ENCODE measurements at places on chromosomes 1 and 21.

GRCh38 chr1:183148599-183148998, 37.5 kb upstream of the LAMC2 start:
- H3K36me3 ChIP-seq, result peaks cover 14% of the 10 kb centered on the region
- no peak for DNase-seq
- no peaks in the 10 kb centered on the region for H3K27me3 ChIP-seq
- peak overlapping the region; percentile 74 for H3K27ac ChIP-seq
- peaks cover 17% of the 10 kb centered on the region for H3K4me1 ChIP-seq

GRCh38 chr1:50976111-50976889, 6.3 kb downstream of the CDKN2C start:
- H3K4me3 ChIP-seq, result peak overlapping the region; percentile 87
- peak overlapping the region; percentile 65 for H3K27ac ChIP-seq
- H3K36me3 ChIP-seq, result no peaks in the 10 kb centered on the region
- DNase-seq, result no peak

- H3K27ac ChIP-seq, result no peak overlapping the region
- peaks cover 4% of the 10 kb centered on the region for H3K4me1 ChIP-seq
- H3K27me3 ChIP-seq, result no peaks in the 10 kb centered on the region
- H3K36me3 ChIP-seq, result peaks cover 6% of the 10 kb centered on the region
- no peak overlapping the region for H3K4me3 ChIP-seq
Observed at GRCh38 chr1:235730007-235730406, 80.4 kb upstream of the GNG4 start.

DNA sequence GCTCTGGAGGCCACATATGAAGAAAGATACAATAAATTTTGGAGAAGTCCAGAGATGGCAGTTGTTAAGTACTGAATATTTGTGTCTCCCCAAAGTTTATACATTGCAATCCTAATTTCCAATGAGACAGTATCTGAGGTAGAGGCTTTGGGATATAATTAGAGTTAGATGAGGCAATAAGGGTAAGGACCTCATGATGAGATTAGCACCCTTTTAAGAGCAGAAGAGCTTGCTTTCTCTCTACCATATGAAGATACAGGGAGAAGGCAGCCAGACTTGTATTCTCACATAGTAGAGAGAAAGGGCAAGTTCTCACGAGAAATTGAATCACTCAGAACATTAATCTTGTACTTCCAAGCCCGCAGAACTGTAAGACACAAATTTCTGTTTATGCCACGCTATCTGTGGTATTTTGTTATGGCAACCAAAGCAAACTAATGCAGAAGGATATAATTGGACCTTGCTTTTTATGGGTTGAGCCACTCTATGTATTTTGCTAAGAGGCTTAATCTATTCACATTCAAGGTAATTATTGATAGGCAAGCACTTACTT, 430.1 kb downstream of the KCNT2 start:
- no peak overlapping the region for H3K27ac ChIP-seq
- H3K27me3 ChIP-seq, result no peaks in the 10 kb centered on the region
- H3K36me3 ChIP-seq, result no peaks in the 10 kb centered on the region

DNA sequence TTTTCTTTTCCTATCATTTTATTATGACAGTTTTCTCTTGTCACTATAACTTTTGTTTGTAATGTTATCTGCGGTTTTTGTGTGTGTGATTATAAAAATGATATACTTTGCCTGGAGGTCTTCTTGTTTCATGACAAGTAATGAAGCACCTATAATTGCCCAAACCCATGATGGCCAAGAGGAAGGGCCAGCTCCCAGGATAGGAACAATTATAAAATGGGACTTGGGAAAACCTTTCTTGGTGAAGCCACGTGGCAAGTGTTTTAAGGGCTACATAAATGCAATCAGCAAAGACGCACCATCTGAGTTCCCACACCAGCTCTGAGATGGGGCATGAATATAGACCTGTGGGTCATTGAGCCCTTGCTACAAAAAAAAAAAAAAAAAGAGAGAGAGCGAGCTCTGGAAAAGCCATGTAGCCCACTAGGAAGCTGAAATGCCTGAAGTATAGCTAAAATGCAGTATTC, 462.6 kb upstream of the RUNX1 start:
- no peaks in the 10 kb centered on the region for H3K27me3 ChIP-seq
- DNase-seq, result peak; percentile 83
- H3K4me1 ChIP-seq, result peaks cover 12% of the 10 kb centered on the region
- no peak overlapping the region for H3K4me3 ChIP-seq
- no peaks in the 10 kb centered on the region for H3K36me3 ChIP-seq

DNA sequence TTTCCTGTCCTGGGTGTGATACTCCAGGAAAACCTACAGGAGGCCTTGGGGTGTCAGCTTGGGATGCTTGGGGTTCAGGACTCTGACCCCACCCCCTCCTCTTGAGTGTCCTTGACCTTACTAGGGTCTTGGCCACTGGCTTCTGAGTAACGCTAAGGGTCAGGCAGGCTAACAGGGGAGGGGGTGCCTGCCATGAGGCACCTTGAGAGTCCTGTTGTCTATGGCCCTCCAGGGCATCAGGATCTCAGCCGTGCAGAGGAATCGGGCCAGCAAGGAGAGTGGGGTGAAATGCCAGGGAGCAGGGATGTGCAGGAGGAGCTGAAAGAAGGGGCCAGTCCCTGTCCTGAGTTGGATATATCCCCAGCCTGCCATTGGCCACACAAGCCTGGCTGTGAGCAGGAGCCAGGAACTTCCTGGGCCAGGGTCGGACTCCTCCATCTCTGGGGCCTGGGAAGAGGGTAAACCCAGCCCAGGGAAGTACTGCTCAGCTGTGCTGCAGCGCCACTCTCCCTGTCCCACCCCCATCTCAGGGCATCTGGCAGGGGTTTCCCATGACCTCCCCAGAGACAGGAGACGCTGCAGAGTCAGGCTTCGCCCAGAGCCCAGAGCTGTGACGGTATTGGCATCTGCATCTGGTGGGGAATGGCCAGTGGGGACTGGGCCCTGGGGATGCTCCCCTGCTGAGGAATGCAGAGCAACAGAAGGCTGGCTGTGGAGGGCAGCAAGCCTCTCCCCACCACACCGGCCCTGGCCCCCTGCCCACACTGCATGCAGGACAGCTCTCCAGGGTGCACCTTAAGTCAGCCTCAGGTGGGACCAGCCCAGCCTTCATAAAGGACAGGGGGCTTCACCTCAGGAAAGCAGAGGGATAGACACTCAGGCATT, 6.3 kb downstream of the KIF21B start:
- no peak overlapping the region for H3K4me3 ChIP-seq
- H3K27me3 ChIP-seq, result peaks cover 46% of the 10 kb centered on the region
- H3K4me1 ChIP-seq, result no peaks in the 10 kb centered on the region
- no peaks in the 10 kb centered on the region for H3K36me3 ChIP-seq
- peak; percentile 71 for DNase-seq

- H3K36me3 ChIP-seq, result peaks cover 28% of the 10 kb centered on the region
- H3K4me3 ChIP-seq, result peak overlapping the region; percentile 81
- peaks cover 5% of the 10 kb centered on the region for H3K4me1 ChIP-seq
Observed at GRCh38 chr1:28329395-28330153, 734 bp downstream of the MED18 start.

DNA sequence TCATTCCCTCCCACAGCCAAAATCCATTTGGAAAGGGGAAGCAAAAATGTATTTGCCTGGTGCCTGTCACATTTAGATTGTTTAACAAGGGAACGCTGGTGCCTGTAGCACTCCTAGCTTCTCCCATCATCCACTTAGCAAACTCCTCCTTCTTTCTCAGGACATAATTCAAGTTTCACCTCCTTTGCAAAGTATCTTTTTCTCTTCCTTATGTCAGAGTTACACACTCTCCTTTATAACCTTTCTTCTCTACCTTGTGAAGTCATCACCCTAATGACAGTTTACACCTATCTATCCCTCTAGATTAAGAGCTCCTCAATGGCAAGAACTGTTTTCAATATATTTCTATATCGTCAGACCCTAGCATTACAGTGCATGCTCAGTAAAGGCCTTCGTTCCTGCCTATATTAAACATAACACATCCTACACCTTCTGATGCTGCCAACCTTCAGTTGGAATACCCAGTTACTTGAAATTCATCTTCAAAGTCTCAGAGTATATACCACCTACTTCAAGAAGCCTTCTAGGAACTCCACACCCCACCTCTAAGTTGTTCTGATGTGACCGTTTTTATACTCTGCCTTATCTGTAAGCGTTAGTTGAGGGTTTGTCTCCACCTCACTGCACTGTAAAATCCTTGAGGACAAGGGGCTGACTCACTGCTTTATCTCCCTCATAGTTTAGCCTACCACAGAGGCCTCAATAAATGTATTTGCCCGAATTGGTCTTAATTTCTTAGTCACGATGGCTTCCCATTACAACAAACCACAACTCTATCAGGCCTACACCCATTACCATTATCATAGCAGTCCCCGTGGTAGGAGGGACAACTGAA, 1.0 kb upstream of the EPS15 start:
- peaks cover 29% of the 10 kb centered on the region for H3K4me1 ChIP-seq
- DNase-seq, result peak; percentile 89
- H3K27ac ChIP-seq, result peak overlapping the region; percentile 32
- no peaks in the 10 kb centered on the region for H3K36me3 ChIP-seq
- H3K4me3 ChIP-seq, result no peak overlapping the region

DNA sequence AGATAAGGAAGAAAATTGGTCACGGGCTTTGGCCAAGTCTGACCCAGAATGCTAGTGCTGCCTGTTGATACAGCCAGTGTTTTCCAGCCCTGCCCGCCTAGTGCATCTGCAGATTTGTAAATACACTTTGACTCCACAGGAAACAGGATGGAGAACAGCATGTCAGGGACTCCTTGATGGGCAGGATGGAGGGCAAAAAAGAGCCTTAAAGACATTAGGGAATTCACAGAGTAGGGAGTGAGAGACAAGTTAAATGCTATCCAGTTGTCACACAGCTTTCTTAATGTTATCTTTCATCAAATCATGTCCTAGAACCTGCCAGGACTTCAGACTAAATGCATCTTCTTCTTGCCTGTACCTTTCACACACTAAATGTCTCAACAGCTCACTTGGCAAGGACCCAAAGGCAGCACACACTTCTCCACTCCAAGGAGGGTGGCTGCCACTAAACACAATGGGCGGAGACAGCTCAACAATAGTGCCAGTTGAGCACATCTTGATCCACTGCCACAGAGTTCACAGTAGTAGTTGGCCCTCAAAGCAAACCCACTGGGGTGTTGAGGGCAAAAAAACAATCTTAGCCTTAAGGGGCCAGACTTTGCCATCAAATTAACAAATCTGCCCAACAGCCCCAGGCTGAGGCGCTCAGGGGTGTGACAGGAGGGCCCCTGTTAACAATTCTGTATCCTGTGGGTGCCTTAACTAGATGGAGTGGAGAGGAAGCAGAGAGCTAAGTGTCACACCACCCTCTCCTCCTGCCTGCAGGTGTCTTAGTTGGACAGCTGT, 2.7 kb downstream of the HIVEP3 start:
- H3K4me3 ChIP-seq, result no peak overlapping the region
- no peak overlapping the region for H3K27ac ChIP-seq
- peaks cover 11% of the 10 kb centered on the region for H3K4me1 ChIP-seq
- H3K27me3 ChIP-seq, result no peaks in the 10 kb centered on the region
- no peak for DNase-seq
- no peaks in the 10 kb centered on the region for H3K36me3 ChIP-seq

DNA sequence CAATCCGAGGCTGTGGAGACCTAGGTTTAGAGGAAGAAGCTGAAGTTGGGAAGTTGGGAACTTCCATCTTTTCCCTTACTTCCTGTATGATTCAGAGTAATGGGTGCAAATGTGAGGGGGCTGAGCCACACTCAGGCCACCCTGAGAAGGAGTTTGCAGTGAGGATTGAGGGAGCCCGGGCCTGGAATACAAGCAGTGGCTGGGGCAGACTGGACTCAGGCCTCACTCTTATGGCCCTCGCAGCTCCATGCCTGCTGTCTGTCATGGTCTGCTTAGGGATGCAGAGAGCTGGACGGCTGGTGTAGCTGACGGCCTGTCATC, 73.7 kb upstream of the RAB4A start:
- H3K4me1 ChIP-seq, result peaks cover 16% of the 10 kb centered on the region
- DNase-seq, result peak; percentile 54
- no peaks in the 10 kb centered on the region for H3K36me3 ChIP-seq
- no peak overlapping the region for H3K4me3 ChIP-seq
- H3K27me3 ChIP-seq, result peaks cover 3% of the 10 kb centered on the region
- no peak overlapping the region for H3K27ac ChIP-seq

DNA sequence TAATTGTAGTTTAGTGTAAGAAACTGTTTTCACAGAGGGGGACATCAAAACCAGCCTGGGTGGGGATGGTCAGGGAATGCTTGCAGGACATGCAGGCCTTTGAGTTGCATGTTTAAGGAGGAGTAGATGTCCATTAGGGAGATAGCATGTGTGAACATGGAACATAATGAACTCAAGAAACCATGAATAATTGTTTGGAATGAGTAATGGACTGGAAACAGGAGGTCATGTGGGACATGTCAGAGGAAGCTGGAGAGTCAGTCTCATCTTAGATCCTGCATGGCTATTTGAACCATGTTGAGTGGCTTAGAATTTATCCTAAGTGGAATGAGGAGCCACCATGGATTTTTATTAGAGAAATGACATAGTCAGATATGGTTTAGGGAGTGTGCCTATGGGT, 86.4 kb downstream of the RPE65 start:
- no peak for DNase-seq
- H3K4me1 ChIP-seq, result peaks cover 5% of the 10 kb centered on the region
- H3K36me3 ChIP-seq, result no peaks in the 10 kb centered on the region
- H3K27ac ChIP-seq, result no peak overlapping the region
- no peak overlapping the region for H3K4me3 ChIP-seq

- peak; percentile 94 for DNase-seq
- H3K27me3 ChIP-seq, result no peaks in the 10 kb centered on the region
- peak overlapping the region; percentile 23 for H3K27ac ChIP-seq
- H3K36me3 ChIP-seq, result no peaks in the 10 kb centered on the region
Observed at GRCh38 chr1:12047120-12047876, 15.8 kb upstream of the TNFRSF8 start.

GRCh38 chr1:7993593-7994479, 32.3 kb downstream of the ERRFI1 start:
- peaks cover 13% of the 10 kb centered on the region for H3K4me1 ChIP-seq
- H3K36me3 ChIP-seq, result no peaks in the 10 kb centered on the region
- peak overlapping the region; percentile 85 for H3K27ac ChIP-seq
- H3K27me3 ChIP-seq, result no peaks in the 10 kb centered on the region
- H3K4me3 ChIP-seq, result no peak overlapping the region

DNA sequence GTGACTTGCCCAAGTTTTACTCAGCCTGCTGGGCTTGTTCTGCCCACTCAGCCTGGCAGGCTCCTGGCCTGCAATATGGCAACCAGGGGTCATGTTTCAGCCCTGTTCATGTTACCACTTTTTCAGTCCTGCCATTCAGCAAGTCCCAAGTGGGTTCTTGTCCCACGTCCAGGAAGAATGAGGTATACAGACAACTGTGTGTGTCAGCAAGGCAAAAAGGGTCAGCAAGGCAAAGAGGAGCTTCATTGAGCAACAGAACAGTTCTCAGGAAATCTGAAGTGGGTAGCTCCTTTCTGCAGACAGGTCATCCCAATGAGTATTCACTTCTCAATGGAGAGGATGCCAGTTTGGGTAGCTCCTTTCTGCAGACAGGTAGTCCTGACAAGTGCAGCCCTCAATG, 1233.3 kb upstream of the B3GALT2 start:
- H3K36me3 ChIP-seq, result no peaks in the 10 kb centered on the region
- H3K27ac ChIP-seq, result no peak overlapping the region
- no peak for DNase-seq
- H3K4me3 ChIP-seq, result no peak overlapping the region
